Osteoblast (primary cell): ENCODE measurements at places on chromosomes 4 and X. TPM values are rescaled to one million over a fixed set of nuclear protein-coding genes. Genes with fewer than 3 reads are reported as not detected.

Gene SLC7A11
- 46.3 and 55.7 TPM in 2 replicates for total RNA-seq

Gene FAT4
- 27.9 and 31.2 TPM in 2 replicates for total RNA-seq

Gene DRP2
- total RNA-seq: 0.59 and 0.72 TPM in 2 replicates

Gene GPR34
- total RNA-seq: 0.72 TPM in 1 of 2 replicates, not detected in the other

Gene PLP1
- total RNA-seq: 0.29 and 0.36 TPM in 2 replicates

Gene ADGRL3
- 0.29 TPM in 1 of 2 replicates, not detected in the other for total RNA-seq

DNA sequence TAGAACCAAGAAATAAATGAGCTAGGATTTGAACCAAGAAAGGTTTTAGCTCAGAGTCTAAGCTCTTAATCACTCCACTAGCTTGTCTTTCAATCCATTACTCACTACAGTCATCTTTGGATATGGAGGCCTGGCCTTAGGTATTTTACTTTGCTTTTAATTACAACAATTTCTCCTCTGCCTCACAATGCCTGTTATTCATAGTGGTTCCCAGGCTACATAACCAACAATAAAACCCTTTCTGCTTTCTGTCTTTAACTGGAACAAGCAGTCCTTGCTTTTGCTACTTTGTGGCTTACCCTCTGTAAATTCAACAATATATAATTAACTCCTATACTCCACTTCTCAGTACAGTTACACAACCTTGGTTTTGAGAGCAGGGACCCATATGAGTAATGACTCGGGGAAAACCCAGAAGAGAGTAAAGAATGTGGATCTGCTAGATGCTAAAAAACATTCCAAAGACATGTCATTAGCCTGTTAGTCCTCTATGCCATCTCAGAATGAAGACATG, 94.7 kb upstream of the NAP1L5 start:
- peak; percentile 53 for DNase-seq

DNA sequence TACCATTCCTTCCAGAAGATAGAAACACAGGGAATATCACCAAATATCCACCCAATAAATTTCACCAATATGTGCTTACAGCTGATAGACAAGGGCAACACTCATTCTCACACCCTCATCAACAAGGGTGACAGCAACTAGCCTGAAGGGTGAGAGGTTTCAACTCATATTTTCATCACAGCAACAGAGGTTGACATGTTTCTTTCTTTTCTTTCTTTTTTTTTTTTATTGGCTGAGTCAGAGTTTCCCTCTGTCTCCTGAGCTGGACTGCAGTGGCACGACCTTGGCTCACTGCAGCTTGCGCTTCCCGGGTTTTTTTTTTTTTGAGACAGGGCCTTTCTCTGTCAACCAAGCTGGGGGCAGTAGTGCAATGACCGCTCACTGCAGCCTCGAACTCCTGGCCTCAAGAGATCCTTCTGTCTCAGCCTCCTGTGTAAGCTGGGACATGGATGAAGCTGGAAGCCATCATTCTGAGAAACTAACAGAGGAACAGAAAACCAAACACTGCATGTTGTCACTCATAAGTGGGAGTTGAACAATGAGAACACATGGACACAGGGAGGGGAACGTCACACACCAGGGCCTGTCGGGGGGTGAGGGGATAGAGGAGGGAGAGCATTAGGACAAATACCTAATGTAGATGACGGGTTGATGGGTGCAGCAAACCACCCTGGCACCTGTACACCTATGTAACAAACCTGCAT, 27.5 kb upstream of the ASMTL start:
- no peak for DNase-seq

DNA sequence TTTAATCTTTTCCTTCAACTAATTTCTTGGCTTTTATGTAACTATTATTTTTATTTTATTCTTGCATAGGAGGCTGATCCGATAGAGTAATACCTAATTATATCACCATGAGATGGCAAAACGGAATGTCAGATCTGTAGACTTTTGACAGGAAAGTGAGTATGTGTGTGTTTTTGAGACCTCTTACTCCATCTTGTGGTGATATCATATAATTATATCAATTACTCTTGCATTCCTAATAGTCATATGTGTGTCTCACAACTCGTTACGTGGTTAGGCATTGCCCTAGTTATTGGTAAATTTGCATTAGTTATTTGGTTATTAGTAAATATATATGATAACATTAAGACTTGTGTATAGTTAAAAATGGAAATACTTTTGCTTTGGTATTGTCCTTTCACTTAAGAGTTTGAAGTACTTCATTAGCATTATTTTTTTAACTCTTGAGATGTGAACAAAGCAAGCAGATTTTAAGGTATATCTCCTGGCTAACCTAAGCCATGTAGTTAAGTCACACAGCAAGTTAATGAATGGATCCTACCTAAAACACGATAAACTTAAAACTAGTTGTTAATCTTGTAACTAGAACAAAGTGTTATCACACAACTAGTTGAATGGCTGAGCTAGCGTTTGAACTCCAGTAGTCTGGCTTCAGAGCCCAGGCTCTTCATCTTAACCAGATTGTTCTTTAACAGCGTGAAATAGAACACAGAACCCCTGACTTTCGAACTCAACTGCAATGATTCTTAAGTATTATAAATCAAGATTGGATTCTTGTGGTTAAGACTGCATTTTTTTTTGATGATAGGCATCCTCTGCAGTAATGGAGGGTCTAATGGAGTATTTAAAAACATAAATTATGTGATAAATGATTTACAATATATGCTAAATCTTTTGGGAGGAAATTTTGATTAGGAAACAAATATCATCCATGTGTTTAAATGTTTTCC, 67.1 kb downstream of the PGRMC2 start:
- DNase-seq: peak; percentile 81

DNA sequence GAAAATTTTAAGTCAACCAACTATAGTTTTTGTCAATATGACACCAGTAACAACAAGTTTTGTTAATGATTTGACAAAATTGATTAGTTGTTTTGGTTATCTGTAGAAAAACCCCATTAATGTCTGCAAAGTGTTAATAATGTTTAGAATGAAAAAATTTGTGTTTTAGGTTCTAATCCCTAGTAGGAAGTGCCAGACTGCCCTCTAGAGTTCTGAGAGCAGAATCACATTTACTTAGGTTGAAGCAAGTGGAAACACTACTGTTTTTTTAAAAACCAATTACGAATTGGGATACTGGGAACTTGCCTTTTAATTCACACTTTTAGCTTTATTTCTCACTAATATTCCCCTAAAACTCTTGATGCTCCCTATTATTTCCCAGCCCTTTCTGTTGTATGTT, 101.1 kb upstream of the CYLC1 start:
- DNase-seq: no peak

DNA sequence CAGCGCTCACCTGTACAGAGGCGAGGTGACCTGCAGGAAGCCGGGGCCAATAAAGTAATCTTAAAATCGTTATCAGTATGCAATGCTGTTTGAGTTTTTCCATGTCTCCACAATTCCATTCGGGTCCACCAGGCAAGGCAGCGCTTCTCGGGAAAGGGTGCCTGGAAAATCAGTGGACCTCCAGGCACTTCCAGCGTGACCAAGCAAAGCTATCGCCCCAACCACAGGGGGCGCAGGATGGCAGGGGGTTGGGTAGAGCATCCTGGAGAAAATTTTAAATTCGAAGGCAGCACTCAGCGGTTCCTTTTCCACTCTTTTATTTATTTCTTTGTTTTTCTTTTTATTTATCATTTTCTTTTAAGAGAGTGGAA, 5.4 kb upstream of the SOX3 start:
- DNase-seq: no peak

DNA sequence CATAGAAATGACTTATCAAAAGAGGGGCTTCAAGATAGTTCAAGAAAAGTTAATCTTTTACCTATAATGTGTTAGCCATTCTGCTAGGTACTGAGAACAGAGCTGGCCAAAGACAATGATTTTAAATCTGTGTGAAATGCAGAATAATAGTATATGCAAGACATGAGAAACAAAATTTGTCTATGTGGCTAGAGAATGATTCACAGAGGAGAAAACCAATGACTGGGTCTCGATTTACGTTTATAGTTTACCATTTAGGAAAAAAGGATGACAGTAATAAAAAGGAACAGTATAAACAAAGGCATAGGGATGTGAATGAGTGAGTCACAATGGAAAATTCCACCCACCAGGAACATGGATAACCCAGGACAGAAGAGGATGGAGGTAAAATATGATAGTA, 31.9 kb downstream of the NPFFR2 start:
- no peak for DNase-seq

DNA sequence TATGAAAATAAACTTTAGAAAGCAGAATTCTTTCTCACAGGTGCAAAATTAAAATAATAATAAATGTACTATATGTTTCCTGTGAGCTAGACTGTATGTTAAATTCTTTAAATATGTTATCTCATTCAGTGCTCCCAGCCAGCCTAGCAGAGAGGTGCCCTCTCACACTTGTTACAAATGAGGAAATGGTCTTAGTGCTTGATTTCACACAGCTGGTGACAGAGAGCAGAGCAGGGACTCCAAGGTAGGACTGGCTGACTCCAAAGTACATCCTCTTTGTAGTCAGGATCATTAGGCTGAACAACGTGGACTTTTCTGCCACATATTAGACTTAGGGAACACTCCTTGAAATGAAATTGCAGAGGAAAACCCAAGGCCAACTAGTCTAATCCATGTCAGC, 72.0 kb upstream of the HHIP start:
- no peak for DNase-seq

GRCh38 chrX:152907084-152907651, 9.3 kb downstream of the ZNF185 start:
- DNase-seq: peak; percentile 55

DNA sequence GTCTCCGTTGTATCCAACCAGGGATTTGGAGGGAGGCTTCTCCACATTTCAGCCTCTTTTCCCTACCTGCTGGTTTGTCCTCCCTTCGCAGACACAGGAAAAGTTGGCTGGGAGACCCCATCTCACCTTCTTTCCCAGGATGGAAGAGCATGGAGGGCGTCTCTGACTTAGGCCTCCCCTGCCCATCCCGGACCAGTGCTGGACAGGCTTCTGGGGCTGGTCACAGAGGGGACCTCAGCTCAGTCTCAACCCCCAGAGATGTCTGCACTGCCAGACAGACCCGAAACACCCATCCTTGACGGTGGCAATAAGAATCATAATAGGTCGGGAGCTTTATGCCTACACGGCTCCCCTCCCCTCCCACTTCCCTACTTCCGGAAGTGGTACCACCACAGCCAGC, 1.6 kb downstream of the WFS1 start:
- peak; percentile 19 for DNase-seq

DNA sequence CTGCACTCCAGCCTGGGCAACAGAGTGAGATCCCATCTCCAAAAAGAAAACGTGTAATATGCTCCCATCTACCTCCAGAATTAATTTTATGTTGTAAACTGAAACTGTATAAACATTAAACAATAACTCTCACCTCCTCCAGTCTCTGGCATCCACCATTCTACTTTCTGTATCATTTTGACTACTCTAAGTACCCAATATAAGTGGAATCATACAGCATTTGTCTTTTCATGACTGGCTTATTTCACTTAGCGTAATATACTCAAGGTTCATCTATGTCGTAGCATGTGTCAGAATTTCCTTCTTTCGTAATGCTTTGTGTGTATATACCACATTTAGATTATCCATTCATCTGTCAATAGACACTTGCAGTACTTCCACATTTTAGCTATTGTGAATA, 20.6 kb downstream of the F8 start:
- no peak for DNase-seq

GRCh38 chrX:39969819-39970504, 127.8 kb downstream of the BCOR start:
- no peak for DNase-seq

DNA sequence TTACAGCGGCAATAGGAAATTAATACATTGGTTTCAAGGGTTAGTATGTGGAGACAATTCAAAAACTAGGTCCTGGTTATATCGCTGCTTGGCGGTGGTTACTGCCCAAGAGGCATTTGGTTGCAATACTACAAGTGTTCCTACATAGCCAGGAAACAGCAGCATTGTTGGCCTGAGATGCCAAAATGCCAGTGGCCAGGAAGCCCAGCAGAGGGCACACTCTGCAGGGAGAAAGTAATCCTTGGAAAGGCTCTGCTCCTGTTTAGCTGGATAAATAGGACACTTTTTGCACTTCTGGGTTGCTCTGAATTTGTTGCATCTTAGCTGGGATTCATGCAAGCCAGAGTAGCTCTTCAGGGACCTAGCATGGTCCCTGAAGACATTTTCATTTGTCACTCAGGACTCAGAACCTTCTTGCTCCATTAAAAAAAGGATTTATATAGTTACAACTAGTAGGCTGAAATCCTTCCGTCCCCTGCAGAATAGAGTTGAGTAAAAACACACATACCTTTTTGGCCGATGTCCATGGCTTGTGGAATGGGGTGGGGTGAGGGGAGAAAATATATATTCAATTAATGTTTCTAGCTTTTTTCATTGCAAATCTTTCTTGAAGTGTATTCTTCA, 8.1 kb upstream of the GPR119 start:
- DNase-seq: peak; percentile 72

DNA sequence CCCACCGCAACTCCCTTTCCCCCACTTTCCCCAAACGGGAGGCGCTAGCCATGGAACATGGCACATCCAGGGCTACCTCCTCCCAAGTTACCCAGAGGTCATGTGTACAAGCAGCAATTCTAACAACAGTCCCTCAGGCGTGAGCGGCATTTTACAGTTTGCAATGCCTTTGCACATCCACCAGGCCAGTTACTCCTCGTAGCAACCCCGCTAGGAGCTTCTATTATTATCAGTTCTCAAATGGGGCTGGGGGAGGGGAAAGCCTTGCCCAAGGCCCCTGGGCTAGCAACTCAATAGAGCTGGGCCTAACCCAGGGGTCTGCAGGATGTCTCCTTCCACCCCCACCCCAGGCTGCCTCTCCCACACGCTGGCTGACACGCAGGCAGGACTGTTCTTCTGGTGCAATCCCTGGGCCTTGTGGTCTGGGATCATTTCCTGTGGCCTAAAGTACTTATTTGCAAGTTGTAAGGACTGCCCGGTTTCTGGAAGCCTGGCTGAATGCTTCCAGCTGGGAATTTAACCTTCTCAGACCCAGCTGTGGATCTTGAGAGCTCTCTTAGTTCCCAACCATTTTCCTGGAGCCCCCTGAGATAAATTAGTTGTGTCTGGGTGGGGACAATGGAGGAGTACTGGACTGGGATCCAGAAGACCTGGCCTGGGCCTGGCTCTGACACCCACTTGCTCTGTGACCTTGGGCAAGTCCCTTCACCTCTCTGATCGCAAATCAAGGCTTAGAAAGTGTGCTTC, 27.7 kb downstream of the PJA1 start:
- peak; percentile 91 for DNase-seq

- DNase-seq: no peak
Observed at GRCh38 chrX:20421275-20421674, 154.6 kb upstream of the RPS6KA3 start.

DNA sequence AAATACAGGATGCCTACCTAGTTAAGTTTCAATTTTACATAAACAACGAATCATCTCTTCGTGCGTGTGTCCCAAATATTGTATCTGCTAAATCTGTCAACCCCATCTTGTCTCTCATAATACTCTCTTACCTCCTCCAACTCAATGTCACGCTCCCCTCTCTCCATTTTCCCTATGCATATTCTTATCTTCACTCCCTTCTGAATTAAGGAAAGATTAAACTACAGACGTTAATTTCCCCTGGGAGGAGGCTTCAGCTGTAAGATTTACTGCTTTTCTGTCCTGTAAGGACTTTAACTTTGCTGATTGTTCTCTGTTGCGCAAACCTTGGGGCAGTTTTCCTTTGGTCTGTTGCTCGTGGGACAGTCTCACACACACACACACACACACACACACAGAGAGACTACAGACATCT, 455 bp upstream of the ABCB7 start:
- no peak for DNase-seq
